ENCODE measurements at places on chromosomes 6 and 20. TPM values are rescaled to one million over a fixed set of nuclear protein-coding genes. Genes with fewer than 3 reads are reported as not detected.

Gene ARG1
- total RNA-seq, result not detected

Gene LINC00237
- not detected for total RNA-seq

Gene VGLL2
- total RNA-seq, result not detected

Gene RPL10A
- total RNA-seq, result 1,513 TPM

Gene SMPD2
- 7.3 TPM for total RNA-seq

Gene TCF15
- total RNA-seq, result not detected

Gene OR2W1
- total RNA-seq, result not detected

Gene SLC22A2
- total RNA-seq, result under 0.01 TPM

Gene AKAP12
- total RNA-seq, result 123 TPM

Gene ZBTB12
- 3.0 TPM for total RNA-seq

Gene LCA5
- total RNA-seq, result 5.2 TPM

Gene LY6G6D
- total RNA-seq, result not detected

Gene C6orf141
- 0.43 TPM for total RNA-seq

Gene GRIK2
- 20.6 TPM for total RNA-seq

Gene MYCT1
- total RNA-seq, result under 0.01 TPM

Gene TPD52L1
- 9.7 TPM for total RNA-seq

Gene GSTA3
- not detected for total RNA-seq

Gene ESR1
- 2.6 TPM for total RNA-seq

Gene LY6G5C
- total RNA-seq, result 0.64 TPM

Gene SERINC3
- total RNA-seq, result 90.5 TPM

Gene SLC22A16
- total RNA-seq, result not detected

Gene FBXO5
- 22.5 TPM for total RNA-seq

Gene ENTPD6
- total RNA-seq, result 37.7 TPM

Gene LY86
- total RNA-seq, result not detected

Gene SCRT2
- not detected for total RNA-seq

Gene PHACTR2
- total RNA-seq, result 62.5 TPM

Gene PRSS16
- under 0.01 TPM for total RNA-seq

Gene CNR1
- not detected for total RNA-seq

Gene GPR63
- 0.32 TPM for total RNA-seq

Gene LIN28B
- total RNA-seq, result 5.6 TPM

Gene PCED1A
- total RNA-seq, result 32.8 TPM

Data from fibroblast of villous mesenchyme (primary cell).